ENCODE measurements at places on chromosomes 7 and 10.

GRCh38 chr7:119482209-119482608 lies 790.8 kb upstream of the KCND2 start:
- no peak for DNase-seq

- no peak for DNase-seq
Measured at GRCh38 chr10:64040781-64041180, 519.6 kb downstream of the REEP3 start.

DNA sequence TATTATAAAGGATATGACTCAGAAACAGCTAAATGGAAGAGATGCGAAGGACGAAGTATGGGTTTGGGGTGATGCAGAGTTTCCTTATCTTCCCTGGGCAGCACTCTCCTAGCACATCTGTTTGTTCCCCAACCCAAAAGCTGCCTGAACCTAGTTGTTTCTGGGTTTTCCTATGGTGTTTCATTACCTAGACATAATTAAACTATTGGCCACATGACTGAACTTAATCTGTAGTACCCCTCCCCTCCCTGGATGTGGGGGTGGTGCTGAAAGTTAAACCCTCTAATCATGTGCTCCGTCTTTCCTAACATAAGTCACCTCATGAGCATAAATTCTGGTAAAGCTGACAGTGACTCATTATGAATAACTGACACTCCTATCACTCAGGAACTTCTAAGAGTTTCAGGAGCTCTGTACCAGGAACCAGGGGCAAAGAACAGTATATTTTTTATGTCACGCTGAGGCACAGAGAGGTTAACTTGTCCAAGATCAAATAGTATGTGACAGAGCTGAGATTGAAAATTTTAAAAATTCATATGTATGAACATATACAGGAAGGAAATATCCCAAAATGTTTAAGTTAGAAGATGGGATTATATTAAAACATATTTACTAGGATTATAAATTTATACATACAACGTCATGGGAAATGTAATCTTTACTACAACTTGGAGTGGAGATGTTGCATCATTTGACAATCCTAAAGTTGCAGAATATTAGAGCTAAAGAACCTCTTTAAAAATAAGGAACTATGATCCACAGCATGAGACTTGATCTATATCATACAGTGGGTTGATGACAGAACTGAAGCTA lies 4.8 kb downstream of the STRIP2 start:
- no peak for DNase-seq

GRCh38 chr7:37491919-37492694 lies 43.4 kb upstream of the ELMO1 start:
- DNase-seq: no peak

GRCh38 chr10:113085776-113086175 lies 135.7 kb downstream of the TCF7L2 start:
- no peak for DNase-seq

GRCh38 chr7:104901240-104901619 lies 112.8 kb upstream of the KMT2E start:
- DNase-seq: no peak

- DNase-seq: no peak
Measured at GRCh38 chr7:116785843-116786242, 76.5 kb upstream of the CAPZA2 start.

DNA sequence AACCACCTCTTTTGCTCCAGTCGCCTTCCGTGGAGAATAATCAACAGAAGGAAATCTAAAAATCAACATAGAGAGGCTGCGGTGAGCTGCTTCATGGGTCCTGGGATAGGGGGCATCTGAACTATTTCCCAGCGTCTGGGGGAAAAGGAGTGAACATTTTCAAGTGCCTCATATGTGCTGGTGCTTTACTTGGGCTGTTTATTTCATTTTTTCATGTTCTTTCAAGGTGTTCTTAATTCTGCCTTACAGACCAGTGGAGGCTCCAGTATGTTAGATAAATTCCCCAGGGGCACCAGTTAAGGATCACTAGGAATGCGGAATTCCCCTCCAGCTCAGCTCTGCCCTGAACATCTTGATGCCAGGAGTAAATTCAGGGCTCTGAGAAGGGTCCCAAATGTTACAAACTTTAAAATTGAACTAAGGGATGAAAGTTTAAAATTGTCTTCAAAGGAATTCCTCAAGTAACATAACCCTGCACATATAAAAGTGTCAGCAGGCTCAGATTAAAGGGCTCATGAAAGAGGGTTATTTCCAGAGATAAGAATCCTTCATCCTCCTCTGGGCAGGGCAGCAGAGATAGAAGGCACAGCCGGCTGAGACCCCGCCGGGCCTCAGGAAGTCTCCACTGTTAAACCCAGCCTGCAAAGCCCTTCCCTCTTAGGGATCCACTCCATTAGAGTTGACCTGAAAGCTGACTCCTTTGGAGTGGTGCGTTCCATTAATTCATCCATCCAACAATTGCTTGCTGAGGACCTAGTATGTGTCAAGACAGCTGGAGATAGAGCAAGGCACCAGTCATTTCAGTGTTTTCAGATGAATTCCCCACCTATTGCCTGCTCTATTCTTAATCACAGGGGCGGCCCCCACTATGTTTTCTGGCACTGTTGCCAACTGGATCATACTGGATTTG lies 345.8 kb downstream of the KCNMA1 start:
- DNase-seq: no peak

- DNase-seq: no peak
Measured at GRCh38 chr7:33674804-33675411, 230.4 kb upstream of the BMPER start.

- DNase-seq: no peak
Measured at GRCh38 chr7:21550821-21551531, 8.1 kb downstream of the DNAH11 start.

DNA sequence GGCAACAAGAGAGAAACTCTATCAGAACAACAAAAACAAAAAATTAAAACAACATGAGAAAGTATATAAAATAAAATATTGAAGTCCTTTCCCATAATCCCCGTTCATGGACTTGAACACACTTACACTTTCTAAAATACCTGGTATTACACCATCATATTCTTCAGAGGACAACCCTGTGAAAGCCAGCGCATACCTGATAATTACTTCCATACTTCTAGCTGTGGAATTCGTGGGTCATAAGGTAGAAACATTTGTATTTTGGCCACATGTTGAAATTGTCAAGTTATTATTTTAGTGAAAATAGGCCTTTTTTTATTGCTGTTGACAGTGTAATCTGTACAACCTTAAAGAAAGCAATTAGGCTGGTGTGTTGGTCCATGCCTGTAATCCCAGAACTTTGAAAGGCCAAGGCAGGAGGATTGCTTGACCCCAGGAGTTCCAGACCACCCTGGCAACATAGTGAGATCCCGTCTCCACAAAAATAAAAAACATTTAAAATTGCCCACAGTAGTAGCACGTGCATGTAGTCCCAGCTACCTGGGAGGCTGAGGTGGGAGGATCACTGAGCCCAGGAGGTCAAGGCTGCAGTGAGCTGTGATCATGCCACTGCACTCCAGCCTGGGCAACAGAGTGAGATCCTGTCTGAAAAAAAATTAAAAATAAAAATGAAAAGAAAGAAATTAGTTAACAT lies 5.1 kb upstream of the PCGF6 start:
- DNase-seq: no peak

DNA sequence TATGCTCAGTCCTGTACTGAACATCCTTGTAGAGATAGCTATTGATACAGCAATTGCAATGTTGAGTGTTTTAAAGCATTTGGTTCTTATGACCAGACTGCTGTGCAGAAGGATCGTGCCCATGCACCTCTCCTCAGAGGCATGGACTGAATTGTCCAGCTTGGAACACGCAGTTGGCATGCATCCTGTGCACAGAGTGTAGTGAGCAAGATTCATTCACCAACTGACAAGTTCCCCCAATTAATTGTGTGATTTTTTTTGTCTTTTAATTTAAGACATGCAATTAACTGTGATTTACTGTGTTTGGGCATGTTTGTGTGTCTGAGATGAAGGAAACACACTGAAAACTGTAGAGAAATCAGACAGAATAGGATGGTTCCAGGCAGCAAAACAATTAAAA lies 323.7 kb downstream of the CDK14 start:
- DNase-seq: no peak

GRCh38 chr10:11328264-11329061 lies 283.0 kb downstream of the USP6NL start:
- no peak for DNase-seq

GRCh38 chr10:121337427-121337826 lies 260.8 kb downstream of the FGFR2 start:
- DNase-seq: no peak

- DNase-seq: no peak
Measured at GRCh38 chr10:98106531-98106930, 27.9 kb upstream of the R3HCC1L start.

GRCh38 chr10:103610921-103611511 lies 117.5 kb downstream of the NEURL1 start:
- DNase-seq: no peak

DNA sequence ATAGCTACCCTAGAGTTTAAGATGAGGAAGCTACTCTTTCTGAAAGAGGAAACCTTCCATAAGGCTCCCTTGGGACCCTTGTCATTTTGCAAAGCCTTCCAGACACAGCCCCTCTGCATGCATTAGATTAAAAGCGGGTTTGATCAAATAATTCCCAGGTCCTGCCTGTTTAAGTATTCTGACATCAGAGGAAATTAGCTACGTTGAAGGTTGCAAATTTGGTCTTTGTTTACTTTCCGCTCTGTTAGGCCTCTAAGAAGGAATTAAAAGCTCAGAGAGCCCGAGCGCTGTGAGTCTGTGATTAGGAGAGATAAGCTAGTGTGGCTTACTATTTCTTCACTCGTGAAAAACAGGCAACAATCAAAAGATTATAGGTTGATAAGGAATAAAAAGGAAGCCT lies 1.4 kb upstream of the THSD7A start:
- no peak for DNase-seq

- no peak for DNase-seq
Measured at GRCh38 chr7:129162732-129163131, 18.2 kb downstream of the TSPAN33 start.

- no peak for DNase-seq
Measured at GRCh38 chr7:47659664-47660462, 78.0 kb upstream of the TNS3 start.

GRCh38 chr10:110919971-110920881 lies 822 bp downstream of the SHOC2 start:
- DNase-seq: no peak

DNA sequence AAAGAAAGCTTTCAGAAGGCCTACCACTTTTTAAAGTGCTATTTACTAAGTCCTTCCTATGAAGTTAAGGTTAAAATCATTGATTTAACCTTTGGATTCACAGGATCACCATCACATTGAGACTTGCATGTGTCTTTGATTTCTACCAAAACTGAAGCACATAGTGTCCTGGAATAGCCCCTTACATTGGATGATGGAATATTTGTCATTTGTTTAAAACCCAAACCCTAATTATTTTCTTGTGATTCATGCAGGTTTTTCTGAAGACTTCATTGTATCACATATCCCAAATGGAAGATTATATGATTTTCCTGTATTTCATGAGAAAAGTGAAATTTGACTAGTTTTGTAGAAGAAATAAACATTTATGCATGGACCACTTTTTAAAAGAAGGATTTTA lies 3.3 kb downstream of the SEMA3A start:
- DNase-seq: no peak

DNA sequence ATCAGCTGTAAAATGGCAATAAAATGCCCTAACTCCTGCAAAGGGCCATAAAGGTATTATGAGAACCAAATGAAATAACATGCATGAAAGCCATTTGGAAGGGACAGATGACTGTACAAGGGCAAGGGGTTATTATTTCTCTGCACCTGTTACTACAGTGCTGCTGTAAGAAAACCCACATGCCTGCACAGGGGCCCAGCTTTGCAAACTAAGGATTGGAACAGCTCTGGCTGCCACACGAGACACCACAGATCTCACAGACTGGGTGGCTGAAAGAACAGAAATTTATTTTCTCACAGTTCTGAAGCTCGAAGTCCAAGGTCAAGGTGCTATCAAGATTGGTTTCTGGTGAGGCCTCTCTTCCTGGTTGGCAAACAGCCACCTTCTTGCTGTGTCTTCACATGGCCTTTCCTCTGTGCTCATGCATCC lies 409.0 kb upstream of the NRP1 start:
- no peak for DNase-seq

DNA sequence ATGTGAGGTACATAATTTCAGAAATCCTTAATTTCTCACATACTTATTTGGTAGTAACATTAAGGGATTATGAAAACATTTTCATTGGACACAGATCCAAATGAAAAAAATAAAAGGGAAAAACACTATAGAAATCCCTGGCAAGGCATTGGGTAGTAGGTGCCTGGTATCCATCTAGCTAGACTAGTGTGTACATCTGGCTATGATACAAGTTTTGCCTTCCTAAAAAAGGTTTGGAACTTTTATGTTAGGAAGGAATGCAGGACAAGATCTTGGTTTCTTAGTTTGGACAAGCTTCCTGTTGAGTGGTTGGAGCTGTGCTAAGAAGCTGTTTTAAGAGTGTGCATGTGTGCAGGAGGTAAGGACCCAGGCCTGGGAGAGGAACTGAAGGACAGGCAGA lies 252.3 kb upstream of the GLI3 start:
- no peak for DNase-seq

GRCh38 chr10:91768123-91768522 lies 30.1 kb upstream of the TNKS2 start:
- DNase-seq: no peak

DNA sequence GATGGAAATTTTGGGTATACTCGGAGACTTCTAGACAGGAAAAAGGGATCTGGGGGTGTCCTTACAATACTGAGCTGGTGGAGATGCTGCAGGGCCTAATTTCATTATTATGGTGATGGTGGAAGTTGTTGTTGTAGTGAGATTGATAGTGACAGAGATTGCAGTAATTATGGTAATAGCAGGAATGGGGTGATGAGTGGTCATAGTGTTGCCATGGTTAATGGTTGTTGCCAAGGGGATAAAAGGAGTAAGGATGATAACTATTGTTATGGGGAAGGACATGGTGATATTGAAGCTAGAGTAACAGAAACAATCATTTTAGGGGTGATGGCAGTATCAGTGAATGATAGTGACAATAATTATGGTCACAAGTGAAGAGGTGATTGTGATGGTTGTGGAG lies 27.1 kb upstream of the LBX1 start:
- DNase-seq: no peak

GRCh38 chr7:89839329-89839728 lies 314.9 kb upstream of the STEAP1 start:
- no peak for DNase-seq

DNA sequence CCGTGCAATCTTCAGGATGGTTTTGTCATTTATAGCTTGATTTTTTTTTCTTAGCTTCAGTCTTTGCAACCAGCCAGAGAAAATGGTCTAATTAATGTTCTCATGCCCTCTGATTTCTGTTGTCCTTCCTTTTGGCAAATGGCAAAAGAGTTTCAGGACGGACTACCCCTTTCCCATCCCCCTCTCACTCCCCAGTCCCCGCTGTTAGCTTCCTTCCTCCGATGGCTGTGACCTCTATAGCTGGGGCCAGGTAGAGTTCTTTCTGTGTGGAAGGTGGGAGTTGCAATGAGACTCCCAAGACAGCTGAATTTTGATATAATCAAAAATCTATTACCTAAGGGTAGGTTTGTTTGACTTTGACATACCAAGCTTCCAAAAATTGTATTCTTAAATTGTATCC lies 362.0 kb downstream of the PAXIP1 start:
- DNase-seq: no peak

All from stimulated activated CD8-positive, alpha-beta memory T cell treated with anti-CD3 and anti-CD28 coated beads, Interleukin-4, amount 100 ng/mL, for 1 hour (primary cell).